ENCODE measurements at places on chromosomes 2 and 18.
A peak's percentile ranks its signal among the peaks of the same experiment; 100 is the strongest.

DNA sequence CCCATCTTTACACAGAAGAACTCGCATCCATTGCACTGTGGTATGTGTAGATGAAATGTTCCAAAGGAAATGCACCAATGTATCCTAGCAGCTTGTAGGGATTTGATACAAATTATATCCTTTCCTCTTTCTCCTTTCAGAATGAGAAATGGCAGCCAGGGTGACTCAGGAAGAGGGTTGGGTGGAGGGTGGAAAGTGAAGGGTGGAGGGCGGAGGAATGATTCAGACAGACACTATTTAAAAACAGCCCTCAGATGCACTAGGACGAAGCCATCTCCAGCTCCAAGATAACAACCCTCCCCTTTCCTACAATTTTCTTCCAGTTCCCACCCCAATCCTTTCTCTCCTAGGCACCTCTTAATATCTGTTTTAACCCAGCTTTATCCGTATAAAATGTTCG is 96.2 kb upstream of the STK39 start:
- DNase-seq = no peak

DNA sequence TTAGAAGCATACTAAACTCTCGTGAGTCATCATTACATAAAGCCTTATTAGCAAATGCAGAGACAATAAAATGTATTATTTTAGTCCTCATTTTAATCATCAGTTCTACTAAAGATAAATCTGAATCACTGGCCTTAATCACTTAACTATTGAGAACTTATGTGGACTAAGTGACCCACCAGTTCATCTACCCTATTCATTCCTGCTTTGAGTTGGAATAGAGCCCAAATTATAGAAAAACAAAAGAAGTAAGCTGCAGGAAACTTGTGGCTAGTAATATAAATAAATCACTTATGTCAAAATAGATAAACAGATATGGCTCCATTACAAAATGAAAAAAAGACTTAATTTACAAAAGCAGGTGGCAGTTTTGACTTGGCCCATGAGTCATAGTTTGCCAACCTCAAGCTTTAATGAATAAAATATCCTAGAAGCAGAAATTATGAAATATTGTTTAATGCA is 851.8 kb upstream of the CRIM1 start:
- no peak for DNase-seq

- DNase-seq = no peak
These were observed 23.6 kb downstream of the CYB5A start for GRCh38 chr18:74268175-74268574.

DNA sequence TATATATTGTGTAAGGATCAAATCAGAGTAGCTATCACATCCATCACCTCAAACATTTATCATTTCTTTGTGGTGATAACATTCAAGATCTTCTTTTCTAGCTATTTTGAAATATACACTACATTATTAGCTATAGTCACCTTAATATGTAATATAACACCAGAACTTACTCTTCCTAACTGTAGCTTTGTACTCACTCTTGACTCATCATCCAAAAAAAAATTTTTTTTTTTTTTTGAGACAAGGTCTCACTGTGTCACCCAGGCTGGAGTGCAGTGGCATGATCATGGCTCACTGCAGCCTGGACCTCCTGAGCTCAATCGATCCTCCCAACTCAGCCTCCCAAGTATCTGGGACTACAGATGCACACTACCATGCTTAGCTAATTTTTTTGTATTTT is 153.3 kb downstream of the EML6 start:
- no peak for DNase-seq

DNA sequence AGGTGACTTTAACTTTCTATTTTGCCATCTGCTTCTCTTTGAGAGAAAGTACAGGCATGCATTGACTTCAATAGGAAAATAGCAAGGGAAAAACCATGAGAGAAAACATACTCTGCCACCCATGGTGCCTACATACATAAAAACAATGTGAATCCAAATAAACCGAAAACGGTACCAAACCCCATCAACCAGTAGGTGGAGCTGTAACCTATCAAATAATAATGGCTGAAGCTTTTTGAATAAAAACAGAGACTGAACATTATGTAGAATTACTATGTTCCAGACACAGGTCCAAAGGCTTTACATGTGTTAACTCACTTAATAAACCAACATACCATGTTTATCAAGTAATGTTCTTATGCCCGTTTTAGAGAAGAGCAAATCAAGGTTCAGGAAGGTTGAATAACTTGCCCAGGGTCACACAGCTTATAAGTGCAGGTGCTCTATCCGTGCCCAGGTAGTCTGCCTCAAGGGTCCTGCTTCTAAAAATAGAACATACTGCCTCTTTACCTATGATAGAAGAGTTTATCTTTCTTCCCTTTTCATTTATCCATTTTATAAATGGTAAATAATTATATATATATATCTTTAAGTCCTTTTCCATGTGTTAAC is 293.9 kb upstream of the SYT4 start:
- peak; percentile 30 for DNase-seq

DNA sequence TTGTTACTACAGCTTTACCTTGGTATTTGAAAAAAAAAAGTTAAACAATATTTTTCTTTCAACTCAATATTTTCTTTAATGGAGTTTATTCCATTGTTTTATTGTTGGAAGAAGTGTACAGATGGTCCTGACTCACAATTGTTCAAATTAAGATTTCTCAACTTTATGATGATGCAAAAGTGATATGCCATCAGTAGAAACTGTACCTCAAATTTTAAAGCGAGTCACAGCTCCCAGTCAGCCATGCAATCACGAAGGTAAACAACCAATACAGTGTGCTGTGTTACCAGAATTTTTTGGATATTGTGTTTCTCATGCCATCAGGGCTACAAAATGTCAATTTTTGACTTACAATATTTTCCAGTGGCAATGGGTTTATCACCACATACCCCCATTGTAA is 54.0 kb upstream of the COL5A2 start:
- no peak for DNase-seq

DNA sequence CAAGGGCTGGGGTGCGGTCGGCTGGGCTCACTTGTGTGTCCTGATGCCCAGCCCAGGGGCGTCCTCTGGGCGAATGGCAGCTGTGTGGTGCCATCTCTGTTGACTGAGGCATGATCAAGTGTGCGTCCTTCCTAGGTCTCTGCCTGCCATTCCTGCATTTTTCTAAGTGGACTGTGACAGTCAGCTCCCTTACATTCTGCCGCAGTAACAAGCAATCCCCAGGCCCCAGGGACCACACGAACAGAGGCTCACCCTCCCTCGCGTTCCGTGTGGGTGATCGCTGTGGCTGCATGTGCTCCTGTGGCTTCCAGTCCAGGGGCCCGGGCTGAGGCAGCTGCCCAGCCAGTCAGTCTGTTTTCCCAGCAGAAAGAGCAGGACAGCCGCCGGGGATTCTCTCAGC is 17.8 kb downstream of the D2HGDH start:
- DNase-seq = no peak

GRCh38 chr2:38690499-38691420 is 24.8 kb downstream of the GALM start:
- no peak for DNase-seq

DNA sequence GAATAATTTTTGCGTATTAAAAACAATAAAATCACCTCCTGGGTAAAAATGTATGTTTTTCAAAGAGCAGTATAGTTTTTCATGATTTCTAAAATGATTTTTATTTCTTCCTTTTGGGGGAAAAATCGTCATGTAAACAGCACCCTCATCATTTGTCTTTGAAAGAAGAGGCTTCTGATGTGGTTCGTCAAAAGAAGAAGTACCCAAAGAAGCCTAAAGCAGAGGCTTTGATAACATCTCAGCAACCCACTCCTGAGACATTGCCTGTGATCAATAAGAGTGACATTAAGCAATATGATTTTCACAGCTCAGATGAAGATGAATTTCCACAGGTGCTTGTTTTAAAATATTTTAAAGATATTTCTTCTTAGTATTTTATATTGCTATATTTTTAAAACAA is 110.2 kb upstream of the KIF5C start:
- DNase-seq = no peak

DNA sequence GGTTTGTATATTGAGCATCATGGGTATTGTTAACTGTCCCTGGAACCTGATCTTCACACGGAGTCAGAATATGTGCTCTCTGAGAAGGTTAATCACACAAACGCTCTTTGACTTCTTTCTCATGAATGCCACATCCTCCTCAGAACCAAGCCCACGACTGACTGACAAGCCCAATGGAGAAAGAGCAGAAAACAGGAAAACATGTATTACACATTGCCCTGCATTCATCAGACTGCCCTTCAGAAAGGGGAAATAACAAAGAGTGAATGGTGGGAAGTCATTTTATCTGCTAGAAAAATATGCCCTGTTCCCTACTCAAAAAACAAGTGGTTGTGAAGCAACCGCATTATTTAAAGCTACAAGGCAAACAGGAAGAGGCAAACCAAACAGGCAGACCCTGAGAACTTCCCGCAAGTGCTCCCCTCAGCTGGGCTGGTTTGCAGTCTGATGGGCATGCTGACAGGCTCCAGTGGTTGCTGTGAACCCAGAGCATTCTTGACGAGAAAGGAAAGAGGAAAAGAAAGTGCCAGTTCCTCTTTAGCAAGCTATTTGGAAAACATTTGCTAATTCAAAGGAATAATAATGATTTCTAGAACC is 172.9 kb upstream of the SETBP1 start:
- peak; percentile 59 for DNase-seq

DNA sequence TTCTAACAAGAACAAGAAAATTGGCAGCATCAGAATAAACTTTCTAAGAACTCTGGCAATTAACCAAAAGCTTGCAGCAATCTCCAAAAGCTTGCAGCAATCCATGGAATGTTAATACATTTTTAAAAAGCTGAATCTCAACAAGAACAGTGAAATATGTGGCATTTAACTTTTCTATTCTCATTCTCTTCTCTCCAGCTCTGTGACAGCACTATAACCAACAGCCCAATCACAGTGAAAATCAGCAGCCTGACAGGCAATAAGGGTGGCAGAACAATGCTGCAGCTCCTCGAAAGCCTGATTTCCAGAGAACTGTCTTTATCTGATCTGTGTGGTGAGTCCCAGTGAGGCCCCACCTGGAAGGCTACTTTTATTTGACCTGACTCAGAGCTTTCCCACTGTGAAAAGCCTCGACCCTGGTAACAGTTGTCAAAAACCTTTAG is 60.0 kb downstream of the TMEM131 start:
- DNase-seq = no peak

DNA sequence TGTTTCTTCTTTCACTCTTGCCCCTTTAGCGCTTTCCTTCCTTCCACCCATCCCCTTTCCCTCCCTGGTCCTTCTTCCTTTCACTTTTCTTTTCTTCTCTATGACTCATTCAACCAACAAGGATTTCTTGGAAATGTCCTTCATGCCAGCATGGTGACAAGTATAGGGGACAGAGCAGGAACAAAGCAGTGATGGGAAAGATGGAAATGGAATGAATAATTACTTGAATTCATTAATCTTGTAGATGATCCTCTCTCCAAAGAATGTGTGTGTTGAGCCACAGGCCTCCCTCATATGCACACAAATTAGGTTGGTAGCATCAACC is 1.5 kb downstream of the VAMP5 start:
- no peak for DNase-seq

DNA sequence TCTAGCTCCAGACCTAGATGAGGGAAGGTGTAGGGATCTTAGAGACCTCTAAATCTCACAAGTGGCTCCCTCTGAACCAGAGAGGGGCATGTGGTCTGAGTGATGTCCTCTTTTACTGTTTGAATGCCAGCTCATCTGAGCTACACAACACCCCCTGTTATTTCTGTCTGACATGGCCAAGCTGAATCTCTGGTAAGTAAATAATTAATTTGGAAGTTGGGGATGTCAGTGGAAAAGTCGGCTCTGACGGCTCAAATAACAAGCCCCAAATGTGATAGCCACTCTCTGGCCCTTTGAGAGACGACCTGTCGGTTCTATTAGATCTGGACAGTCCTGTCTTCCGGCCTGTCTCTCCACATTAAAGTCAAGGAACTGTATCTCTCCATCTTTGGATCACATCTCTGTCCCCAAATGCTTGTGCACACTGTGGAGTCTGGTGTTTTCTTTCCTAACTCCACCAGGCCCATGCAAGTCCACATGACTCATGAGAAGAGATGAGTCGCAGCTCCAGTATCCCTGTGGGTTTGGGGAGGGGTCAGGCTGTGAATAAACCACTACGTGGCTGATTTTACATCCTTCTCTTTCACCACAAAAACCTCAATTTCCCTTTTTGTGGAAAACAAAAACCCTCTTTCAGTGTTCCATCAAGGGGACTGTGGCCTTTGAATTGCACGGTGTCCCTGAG is 52.5 kb downstream of the SETBP1 start:
- DNase-seq = no peak

- DNase-seq = no peak
These were observed 7.3 kb upstream of the PRLH start for GRCh38 chr2:237558961-237559641.

DNA sequence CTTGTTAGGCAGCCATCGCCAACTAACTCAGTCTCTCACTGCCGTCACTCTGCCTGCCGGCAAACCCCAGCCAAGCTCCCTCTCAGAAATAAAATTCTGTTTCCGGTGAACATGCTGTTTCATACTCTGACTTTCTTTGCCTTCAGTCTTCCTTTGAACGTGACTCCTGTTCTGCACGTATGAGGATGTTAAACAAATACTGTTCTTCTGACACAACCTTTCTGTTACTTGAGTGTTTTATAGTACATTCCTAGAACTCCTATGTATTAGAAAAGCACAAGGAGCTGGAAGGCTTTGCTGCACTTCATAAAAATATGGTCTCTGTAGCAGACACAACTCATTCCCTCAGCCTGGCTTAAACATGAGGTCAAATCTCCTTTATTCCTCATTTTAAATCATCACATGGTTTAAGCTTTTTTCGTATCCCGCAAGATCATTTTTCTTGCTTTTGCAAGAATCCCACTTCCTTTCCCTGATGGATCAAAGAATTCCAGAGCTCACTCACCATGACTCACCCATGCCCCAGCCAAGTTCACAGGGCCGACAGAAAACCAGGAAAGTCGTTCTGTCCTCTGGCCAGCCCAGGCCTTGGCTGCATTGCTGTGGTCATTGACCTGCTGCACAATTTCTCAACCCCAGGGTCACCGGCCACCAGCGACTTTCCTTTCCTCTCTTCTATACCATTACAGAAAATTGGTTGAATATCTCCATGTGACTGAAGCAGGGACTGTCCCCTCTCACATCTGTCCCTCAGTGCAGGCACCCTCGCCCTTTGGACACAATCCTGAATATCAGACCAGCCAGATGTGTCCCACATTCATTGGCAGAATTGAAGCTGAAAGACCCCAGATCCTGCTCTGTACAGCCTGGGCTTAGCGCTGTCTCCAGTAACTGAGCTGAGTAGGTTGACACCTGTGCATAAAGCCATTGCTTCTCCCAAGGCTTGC is 183.1 kb upstream of the ARL4C start:
- no peak for DNase-seq

DNA sequence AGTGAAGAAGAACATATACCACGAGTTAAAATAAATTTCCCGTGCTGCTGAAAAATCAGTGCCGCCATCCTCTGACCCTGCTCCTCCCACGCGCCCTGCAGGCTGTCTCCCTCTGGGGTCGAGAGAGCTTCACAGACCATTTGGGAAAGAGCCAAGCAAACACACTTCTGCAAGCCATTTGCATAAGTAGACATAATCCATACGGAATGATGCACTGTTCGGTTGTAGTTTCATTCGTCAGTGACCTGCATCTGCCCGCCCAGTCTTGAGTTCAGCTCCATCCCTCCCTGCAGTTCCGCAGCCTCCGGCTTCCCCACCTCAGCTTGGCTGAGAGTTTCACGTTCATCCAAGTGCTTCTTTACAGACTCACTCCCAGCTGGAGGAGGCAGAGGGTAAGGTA is 69.6 kb downstream of the TRAPPC12 start:
- no peak for DNase-seq

GRCh38 chr2:136030406-136030805 is 45.0 kb upstream of the DARS1 start:
- no peak for DNase-seq

Data from germinal center (tissue), 1 donor.